ENCODE measurements at places on chromosomes 1 and 21.

DNA sequence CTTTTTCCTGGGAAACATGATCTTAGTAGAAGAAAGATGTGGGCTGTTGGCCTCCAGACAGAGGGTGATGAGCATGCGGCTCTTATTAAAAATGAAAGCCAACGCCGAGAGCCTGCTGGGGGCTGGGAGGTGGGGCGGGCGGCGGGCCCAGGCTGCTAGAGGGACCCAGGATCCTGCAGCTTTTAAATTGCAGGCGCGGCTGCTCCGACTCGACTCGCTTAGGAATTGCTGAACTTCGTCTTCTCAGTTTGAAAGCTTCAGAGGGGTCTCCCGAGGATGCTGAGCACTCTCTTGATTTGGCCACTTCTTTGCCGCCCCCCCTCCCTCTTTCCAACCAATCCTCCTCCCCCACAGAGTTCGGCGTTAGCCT, 1.2 kb downstream of the AGPAT3 start:
- no peak for DNase-seq

DNA sequence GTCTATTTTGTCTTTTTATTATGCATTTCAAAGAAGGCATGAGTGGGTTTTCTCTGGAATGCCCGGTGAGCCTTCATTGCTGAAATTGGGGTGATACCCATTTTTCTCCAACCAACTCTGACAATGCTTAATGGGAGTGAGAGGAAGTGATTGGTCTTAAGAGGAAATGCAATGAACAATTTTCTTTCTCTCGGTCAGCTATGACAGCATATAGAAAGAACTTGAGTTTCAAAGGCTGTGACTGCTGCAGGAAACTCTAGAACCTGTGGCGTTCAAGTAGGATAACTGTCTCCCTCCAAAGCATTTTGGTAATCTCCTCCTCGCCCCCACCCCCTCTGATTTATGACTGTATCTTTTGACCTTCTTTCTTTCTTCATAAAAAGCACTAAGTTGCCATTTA, 155.9 kb downstream of the LYPLAL1 start:
- no peak for DNase-seq

GRCh38 chr1:2470290-2471158, 5.6 kb upstream of the PLCH2 start:
- no peak for DNase-seq

DNA sequence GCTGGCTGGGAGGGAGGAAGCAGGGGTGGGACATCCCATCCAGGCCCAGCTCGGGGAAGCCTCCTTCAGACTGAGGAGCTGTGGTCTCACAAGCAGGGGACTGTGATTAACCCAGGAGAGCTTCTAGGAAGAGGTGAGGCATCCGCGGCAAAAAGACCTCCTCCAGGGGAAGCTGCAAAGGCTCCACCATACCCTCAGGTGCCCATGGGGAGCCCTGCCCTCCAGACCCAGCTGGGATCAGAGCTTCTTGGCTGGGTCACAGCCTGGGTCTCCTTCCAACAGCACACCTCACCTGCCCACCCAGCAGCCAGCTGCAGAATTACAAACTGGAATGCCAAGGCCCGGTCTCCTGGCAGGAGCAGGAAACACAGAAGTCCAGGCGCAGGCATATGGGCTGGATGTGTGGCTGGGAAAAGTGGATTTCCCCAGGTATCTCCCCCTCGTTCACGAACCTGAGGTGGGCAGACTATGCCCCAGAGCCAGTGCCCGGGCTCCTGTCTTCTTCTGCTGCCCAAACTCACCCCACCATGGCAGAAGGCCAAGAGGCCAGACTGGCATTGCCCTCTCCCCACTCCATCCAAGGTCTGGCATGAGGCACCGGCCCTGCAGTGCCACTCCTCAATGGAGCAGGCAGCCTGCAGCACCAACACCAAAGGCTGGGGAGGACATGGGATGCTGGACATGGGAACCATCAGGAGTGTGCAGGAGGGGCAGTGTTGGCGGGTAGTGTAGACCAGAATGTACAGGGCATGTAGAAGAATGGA, 15.4 kb upstream of the ARF1 start:
- no peak for DNase-seq

GRCh38 chr1:39720094-39720999, 18.3 kb upstream of the PPIE start:
- DNase-seq, result no peak

GRCh38 chr21:37699024-37699775, 217.1 kb downstream of the KCNJ6 start:
- no peak for DNase-seq

DNA sequence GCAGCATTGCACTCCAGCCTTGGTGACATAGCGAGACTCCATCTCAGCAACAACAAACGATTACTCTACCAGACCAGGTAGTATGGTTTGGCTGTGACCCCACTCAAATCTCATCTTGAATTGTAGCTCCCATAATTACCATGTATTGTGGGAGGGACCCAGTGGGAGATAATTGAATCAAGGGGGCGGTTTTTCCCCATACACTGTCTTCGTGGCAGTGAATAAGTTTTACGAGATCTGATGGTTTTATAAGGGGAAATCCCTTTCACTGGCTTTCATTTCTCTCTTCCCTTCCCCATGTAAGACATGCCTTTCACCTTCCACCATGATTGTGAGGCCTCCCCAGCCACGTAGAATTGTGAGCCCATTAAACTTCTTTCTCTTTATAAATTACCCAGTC, 66.0 kb downstream of the BACE2 start:
- no peak for DNase-seq

GRCh38 chr1:89631816-89632656, 884 bp upstream of the LRRC8C start:
- no peak for DNase-seq

DNA sequence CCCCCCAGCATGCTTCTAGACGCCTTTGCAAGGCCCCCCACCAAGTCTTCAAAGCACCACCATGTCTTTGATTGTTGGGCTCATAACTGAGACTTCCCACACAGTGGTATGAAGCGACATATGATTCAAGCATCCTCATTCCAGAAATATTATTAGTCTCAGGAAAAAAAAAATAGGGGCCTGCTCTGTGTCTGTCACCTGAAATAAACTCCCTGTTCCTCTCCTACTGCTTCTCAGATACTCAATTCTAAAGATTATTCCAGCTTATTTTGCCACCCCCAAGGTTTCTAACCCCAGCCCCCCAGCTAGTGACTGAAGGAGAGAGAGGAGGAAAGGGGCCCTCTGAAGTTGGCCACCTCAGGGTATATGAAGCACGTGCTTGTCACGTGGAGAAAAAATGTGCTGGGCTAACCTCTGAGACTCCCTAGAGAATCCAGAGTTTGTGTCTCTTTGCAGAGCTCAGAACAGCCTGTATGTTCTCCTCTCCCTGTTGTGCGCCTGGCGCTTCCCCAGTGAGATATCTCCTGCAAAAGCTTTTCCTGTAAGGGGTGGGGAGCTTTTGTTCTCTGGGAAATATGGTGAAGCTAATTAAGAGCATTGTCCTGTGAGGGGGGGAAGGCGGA, 35.9 kb upstream of the RASAL2 start:
- no peak for DNase-seq

DNA sequence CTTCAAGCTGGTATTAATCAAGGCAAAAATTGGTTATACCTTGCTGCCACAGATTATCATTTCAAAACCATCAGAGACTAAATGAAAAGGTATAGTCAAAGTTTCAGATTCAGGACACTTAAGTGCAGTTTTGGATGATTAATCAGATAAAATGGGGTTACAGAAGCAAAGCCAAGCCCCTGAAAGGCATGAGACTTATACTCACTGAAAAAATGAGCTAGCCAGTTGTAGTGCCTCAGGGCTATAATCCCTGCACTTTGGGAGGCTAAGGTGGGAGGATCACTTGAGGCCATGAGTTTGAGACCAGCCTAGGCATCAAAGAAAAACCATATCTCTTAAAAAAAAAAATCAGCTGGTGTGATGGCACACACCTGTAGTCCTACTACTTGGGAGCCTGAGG, 15.2 kb downstream of the LRRC40 start:
- DNase-seq, result no peak

DNA sequence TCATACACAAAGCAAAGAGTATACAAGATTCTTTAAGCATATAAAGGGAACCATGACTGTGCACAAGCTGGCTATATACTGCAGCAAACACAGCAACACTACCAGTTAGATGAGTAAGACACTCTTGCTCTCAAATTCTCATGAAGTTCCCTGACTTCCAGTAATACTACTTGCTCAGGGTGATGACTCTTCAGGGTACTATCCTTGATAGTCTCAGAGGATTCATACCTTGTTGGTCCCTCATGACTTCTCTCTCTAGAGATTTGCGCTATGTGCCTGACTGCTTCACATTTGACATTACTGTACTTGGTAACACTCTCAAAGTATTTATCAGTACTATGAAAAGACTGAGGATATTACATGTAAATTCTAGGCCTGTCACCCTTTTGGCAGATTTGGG, 159.8 kb upstream of the ZRANB2 start:
- DNase-seq, result no peak

DNA sequence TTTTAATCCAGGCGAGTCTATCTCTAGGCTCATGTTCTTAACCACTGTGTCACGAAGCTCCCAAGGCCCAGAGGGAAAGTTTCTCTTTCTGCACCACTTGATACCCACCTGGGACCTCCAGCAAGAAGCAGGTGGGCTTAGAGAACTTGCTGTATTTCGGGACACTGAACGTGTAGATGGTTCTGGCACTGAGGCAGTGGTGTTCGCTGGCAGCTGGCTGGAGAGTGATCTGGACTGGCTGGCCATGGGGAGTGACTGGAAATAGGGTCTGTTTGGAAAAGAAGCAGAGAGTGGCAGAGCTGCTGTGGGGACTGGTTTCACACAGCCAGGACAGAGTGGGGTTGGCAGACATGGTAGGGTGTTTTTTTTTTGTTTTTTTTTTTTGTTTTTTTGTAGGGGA, 16.4 kb upstream of the IL22RA1 start:
- no peak for DNase-seq

DNA sequence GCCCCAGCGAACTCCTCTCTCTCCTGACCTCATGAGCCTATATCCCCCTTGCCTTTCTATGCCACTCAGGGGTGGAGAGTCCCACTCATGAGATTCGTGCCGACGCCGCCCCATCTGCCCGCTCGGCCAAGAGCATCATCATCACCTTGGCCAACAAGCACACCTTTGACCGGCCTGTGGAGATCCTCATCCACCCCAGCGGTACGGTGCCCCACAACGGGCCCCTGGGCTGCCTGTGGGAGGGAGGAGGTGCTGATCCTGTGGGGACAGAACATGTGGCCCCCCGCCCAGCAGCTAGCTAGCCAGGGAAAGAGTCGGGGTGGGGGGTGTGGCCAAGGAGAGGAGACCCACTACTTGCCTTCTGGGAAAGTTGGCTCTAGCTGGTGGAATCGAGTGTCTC, 27.8 kb downstream of the VWA5B1 start:
- no peak for DNase-seq

GRCh38 chr1:43963006-43963405, 6.8 kb upstream of the DPH2 start:
- DNase-seq, result no peak

DNA sequence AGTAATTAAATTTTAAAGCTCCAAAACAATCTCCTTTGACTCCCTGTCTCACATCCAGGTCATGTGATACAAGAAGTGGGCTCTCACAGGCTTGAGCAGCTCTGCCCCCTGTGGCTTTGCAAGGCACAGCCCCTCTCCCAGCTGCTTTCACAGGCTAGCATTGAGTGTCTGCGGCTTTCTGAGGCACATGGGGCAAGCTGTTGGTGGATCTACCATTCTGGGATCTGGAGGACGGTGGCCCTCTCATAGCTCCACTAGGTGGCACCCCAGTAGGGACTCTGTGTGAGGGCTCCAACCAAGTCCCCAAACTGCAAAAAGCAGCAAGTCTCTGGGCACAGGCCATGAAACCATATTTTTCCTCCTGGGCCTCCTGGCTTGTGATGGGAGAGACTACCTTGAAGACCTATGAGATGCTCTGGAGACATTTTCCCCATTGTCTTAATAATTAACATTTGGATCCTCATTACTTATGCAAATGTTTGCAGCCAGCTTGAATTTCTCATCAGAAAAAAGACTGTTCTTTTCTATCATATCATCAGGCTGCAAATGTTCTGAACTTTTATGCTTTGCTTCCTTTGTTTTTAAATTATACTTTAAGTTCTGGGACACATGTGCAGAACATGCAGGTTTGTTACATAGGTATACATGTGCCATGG, 554.1 kb upstream of the OLFM3 start:
- DNase-seq, result no peak

GRCh38 chr1:81547912-81548303, 252.8 kb upstream of the ADGRL2 start:
- no peak for DNase-seq

- no peak for DNase-seq
Observed at GRCh38 chr1:226814751-226815537, 55.5 kb upstream of the PSEN2 start.

DNA sequence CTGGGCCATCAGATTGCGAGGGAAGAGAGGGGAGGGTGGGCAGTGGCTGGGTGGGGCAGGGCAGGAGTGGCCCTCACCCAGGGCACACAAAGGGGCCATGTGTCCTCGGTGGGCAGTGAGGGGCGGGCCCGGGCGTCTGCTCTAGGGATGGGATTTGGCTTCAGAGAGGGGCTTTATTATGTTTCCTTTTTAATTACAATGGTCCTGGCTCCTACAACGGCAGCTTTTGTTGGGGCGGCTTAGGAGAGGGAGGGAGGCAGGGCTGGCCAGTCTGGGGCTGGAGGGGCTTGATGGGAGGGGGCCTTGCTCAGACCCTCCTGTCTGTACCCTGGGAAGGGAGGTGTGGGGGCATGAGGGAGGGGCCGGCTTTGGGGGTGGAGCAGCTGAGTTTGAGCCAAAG, 102.8 kb upstream of the WNT4 start:
- DNase-seq, result no peak

DNA sequence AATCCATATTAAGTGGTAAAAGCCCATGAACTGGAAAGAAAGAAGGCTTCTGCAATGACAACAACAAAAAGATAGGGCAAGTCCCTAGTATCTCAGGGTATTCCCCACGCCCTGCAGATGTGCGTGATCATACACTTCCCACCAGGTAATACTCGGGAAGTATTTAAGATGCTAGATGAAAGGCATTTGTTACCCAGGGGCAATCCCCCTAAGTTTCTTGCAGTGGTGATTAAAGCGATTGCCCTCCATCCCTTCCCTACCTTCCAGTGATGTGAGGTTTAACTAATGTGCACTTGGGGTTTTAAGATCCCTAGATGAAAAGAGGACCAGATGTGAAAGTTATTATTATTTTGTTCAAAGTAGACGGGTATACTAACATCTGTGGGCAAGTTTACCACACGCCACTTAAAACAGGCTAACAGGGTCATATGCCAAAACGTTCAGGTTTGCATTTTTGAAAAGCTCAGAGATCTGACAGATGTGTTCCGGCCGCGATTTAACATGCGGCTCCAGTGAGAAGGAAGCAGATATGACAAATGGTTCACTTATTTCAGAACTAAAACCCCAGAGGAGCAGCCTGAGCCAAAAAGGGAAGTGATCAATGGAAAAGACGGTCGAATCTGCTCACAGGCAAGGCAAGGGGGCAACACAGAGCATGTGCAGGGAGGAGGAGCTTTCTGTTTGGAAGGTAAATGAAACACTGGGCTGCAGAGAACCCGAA, 17.4 kb downstream of the TIAM1 start:
- DNase-seq, result no peak

- DNase-seq, result no peak
Observed at GRCh38 chr1:247212012-247212411, 40.2 kb upstream of the ZNF124 start.

All from stimulated activated CD8-positive, alpha-beta memory T cell treated with anti-CD3 and anti-CD28 coated beads, Interleukin-12 subunit alpha, Interleukin-12 subunit beta, amount 100 ng/mL, for 1 hour (primary cell).